ENCODE measurements at places on chromosomes 4 and X.

GRCh38 chr4:154018659-154019058 lies 229.8 kb upstream of the SFRP2 start:
- DNase-seq: no peak

GRCh38 chr4:29278585-29278984 lies 1441.6 kb upstream of the PCDH7 start:
- no peak for DNase-seq

DNA sequence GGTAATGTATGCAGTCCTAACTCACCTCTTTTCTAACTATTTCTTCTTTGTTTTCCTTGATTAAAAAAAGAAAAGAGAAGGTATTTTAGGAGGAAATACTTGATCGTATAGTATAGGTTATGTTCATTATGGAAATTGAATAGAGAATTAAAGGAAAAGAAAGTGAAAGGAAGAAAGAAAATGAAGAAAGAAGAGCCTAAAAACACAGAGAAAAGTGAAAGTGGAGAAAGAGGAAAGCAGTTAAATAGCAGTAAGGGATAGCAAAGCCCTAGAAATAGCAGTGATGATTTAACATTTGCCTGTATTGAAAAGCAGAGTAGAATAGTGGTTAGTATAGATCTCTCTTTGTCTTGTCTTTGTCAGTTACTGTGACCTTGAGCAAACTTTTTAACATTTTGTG lies 37.0 kb downstream of the MRPL1 start:
- DNase-seq: no peak

GRCh38 chr4:53633608-53634007 lies 42.3 kb upstream of the LNX1 start:
- no peak for DNase-seq

DNA sequence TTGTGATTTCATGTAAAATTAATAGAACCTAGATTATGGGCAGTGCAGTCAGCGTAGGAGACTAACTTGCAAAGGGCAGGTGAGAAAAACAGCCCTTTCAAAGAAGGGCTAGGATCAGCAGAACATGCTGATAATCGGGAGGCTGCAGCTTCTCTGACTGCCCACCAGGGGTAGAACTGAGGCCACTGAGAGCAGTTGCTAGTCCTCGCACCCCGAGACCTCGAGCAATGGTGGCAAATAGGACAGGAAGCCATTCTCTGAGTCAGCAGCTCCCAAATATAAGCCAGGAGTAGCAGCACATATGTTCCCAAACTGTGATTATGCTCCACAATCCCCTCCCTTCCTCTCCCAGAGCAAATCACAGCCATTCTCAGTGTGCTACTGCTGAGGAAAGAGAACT lies 186.5 kb downstream of the MSL3 start:
- peak; percentile 8 for DNase-seq

GRCh38 chr4:136343340-136343739 lies 1189.0 kb downstream of the PCDH18 start:
- DNase-seq: no peak

DNA sequence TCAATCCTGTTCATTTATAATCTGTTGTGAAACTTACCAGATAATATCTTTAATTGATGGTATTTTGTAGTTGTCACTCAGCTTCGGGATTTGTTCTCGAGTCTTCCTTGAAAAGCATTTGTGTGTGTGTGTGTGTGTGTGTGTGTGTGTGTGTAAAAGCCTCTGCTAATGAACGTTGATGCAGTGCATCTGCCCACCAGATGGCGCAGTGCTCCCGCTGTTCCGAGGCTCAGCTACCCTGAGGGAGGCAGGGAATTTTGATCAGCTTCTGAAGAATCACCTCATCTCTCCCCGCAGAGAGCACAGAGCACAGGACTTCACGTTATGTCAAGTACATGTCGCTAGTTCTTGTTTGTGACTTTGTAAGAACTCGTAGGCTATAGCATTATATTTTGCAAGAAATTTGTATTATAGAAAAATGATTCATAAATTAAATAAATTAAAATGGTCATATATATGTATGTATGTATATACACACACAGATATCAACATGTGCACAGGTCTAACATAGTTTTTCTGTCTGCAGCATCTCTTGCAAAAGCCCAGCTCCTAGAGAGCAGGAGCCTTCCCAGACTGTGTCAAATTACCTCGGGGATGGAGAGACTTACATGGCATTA lies 316.7 kb upstream of the IGFBP7 start:
- peak; percentile 76 for DNase-seq

GRCh38 chrX:150060406-150060805 lies 122.1 kb upstream of the EOLA2 start:
- DNase-seq: no peak

- DNase-seq: peak; percentile 67
Measured at GRCh38 chrX:66602381-66602938, 36.4 kb downstream of the EDA2R start.

GRCh38 chrX:123424546-123424945 lies 240.5 kb downstream of the GRIA3 start:
- no peak for DNase-seq

DNA sequence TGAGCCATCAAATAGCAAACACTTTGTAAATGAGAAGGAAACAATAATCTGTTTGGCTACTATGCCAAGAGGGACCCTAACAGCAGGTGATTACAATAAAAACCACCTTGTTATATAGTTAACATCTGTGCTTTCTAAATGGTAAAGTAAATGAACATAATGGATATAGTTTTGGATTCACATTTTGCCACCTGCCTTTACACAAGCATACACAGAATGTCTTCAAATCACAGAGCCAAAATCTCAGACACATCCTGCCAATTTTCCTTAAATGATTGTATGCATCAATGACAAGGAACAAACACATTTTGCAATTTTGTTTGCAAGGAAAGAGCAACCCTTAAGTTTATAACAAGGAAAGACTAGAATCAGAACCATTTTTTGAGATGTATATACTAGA lies 334.2 kb downstream of the FSTL5 start:
- DNase-seq: no peak

DNA sequence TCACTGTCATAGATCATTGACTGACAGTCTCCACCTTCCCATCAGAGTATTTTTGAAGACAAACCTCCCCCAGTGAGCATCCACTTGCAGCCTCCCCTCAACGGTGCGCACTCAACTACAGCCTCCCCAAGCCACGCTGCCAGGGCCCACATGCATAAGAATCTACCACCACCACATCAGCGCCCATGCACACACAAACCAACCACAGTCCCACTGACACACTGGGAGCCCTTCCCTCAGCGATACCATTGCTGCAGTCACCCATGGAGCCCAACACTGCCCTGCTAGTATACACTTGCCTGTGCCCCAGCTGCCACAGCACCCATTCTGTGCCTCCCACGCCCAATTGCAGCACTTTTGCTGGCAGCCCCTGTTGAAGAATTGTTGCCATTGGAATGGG lies 132.9 kb downstream of the CHM start:
- DNase-seq: no peak

GRCh38 chr4:55256787-55257186 lies 89.3 kb upstream of the SRD5A3 start:
- DNase-seq: no peak

- no peak for DNase-seq
Measured at GRCh38 chrX:10233173-10233572, 76.4 kb downstream of the CLCN4 start.

DNA sequence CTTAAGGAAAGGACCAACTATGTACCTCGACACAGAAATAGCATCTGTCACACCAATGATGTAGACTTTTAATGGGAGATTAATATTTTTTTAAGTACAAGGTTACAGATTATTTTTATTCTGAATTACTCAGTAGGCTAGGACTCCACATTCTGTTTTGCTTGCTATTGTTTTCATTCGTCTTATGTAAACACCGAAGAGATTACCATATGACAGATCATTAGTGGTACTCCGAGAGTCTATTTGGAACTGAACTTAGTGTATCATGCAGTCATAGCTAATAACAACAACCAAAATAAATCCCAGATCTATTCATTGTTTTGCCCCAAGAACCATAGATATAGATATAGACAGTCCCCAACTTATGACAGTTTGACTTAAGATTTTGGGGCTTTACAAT lies 139.7 kb upstream of the SPRY1 start:
- DNase-seq: no peak

DNA sequence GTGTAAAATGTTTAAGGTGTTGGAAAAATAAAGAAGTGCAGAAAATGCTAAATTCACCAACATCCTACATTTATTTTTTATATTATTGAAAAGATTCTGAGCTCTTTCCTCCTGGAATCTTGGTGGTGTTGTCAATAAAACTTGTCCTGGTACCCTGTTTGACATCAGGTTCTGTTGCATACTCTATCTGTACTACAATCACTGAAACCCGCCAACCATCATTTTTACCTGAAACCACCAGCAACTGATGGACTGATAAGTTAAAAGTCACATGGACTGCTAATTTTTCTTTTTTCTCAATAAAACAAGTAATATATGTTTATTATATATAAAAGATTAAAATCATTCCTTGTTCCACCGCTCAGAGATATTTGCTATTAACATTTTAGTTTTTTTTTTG lies 23.4 kb downstream of the STAP1 start:
- no peak for DNase-seq

GRCh38 chrX:136766785-136767103 lies 14.0 kb downstream of the ARHGEF6 start:
- DNase-seq: no peak

GRCh38 chr4:167274351-167274750 lies 40.1 kb upstream of the SPOCK3 start:
- no peak for DNase-seq

- no peak for DNase-seq
Measured at GRCh38 chr4:174928174-174928573, 10.0 kb downstream of the ADAM29 start.

DNA sequence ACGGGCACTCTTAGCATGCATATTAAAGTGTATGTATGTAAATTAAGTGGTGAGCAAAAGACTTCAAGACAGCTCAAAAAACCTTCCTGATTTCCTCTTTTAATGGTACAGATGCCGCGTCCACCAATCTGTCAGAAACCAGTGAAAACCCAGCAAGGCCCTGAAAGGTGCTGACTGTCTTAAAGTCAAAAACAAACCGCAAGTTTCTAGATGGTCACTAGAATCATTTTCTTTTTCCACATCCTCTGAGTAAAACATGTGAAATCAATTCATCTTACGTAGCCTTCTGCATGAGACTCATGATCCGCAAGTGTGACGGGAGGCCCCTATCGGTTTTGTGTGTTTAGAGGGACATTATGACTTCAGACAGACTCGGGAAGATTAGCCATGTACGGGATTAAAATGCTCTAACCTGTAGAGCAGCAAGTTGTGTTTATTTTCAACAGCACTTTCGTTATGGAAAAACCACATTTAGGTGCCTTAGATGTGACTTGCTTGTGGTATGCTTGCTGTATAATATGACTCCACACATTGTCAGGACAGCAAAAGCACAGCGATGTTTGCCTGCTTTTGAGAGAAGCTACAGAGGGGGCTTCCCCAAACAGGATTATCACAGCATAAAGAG lies 88.2 kb upstream of the STS start:
- no peak for DNase-seq

- DNase-seq: no peak
Measured at GRCh38 chr4:175411251-175411650, 400.8 kb downstream of the GPM6A start.

DNA sequence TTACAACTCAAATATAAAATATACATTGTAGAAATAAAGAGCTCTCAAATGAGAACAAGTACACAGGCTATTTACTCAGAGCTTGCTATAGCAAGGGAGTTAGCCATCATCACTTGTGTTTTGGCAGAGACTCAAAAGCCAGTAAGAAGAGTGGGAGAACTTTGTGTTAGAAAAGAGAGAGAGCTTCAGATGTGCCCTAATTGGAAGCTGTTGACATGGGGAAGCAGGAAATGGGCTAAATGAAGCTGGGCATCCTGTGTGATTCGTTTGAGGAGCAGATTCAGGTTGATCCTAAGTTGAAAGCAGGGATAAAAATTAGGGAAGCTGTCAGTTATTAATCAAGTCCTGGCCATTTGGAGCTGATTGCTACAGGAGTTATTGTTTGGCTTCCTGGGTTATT lies 207.4 kb upstream of the MAOA start:
- no peak for DNase-seq

GRCh38 chrX:13208281-13208935 lies 111.4 kb downstream of the ATXN3L start:
- no peak for DNase-seq

GRCh38 chr4:86508436-86508835 lies 85.7 kb upstream of the PTPN13 start:
- no peak for DNase-seq

- no peak for DNase-seq
Measured at GRCh38 chr4:23040539-23040938, 347.8 kb downstream of the GBA3 start.

GRCh38 chr4:99848591-99849001 lies 32.0 kb downstream of the DAPP1 start:
- no peak for DNase-seq

DNA sequence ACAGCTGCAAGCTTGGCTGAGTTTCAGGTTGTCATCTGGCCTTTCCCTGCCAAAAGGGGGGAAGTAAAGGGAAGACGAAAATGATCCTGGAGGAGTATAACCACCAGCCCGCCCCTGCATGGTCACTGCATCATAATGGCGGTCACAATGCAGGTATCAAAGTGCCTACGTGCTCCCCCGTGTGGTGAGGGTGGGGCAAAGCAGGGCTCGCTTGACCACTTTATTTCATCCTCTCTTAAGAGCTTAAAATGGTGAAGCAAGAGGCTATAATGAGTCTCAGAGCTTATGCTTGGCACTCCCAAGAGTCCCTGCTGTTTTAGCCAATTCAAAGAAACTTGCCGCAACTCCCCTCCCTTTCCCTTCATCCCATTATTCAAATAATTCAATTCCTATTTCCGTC lies 105.6 kb downstream of the APOOL start:
- no peak for DNase-seq

DNA sequence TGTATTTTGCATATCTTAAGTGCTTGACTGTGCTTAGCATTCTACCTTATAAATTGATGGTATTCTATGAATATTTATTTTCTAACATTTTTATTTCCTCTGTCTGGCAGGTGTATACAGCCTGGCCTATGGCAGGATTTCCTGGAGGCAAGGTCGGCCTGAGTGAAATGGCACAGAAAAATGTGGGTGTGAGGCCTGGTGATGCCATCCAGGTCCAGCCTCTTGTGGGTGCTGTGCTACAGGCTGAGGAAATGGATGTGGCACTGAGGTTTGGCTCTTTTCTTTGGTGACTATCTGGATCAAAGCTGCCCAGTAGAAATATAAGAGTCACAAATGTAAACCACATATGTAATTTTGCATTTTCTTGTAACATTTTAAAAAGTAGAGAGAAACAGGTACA lies 6.5 kb upstream of the NUDT6 start:
- DNase-seq: no peak

DNA sequence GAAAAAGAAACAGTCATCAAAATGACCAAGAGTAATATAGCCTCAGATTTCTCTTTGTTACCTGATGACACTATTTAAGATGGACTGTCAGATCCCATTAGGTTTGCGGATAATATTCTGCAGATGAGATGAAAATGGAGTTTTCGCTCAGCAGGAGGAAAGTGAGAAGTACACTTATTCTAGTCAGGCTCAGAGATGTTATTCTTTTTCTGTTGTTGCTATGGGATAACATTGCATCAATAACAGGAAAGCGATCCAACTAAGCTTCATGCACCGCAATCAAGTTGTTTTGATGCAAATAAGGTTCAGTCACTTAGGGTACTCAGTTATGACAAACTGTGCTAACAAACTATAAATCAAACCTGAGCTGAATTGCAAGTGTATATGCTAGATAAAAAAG lies 415.0 kb downstream of the CCSER1 start:
- DNase-seq: no peak

Data from putamen (tissue), 1 donor.